Muscle of leg (tissue), 16 donors: ENCODE measurements at places on chromosomes 6 and 20. TPM values are rescaled to one million over a fixed set of nuclear protein-coding genes. Genes with fewer than 3 reads are reported as not detected.

GRCh38 chr6:113031591-113032238 is 684.6 kb downstream of the RFPL4B start:
- DNase-seq, result no peak

Gene PRKN
- polyA plus RNA-seq, result 3.9 TPM

DNA sequence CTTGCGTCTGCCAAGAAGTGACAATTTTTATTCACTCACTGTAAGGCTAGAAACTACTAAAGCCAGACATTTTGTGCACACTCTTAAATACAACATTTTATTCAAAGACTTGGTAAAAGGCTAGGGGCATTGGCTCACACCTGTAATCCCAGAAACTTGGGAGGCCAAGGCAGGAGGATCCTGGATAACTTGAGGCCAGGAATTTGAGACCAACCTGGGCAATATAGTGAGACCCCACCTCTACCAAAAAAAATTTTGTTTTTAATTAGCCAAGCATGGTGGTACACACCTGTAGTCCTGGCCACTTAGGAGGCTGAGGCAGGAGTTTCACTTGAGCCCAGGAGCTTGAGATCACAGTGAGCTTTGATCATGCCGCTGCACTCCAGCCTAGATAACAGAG is 11.3 kb upstream of the SENP6 start:
- DNase-seq, result no peak

Gene SLC24A3
- 14.3 TPM for polyA plus RNA-seq

DNA sequence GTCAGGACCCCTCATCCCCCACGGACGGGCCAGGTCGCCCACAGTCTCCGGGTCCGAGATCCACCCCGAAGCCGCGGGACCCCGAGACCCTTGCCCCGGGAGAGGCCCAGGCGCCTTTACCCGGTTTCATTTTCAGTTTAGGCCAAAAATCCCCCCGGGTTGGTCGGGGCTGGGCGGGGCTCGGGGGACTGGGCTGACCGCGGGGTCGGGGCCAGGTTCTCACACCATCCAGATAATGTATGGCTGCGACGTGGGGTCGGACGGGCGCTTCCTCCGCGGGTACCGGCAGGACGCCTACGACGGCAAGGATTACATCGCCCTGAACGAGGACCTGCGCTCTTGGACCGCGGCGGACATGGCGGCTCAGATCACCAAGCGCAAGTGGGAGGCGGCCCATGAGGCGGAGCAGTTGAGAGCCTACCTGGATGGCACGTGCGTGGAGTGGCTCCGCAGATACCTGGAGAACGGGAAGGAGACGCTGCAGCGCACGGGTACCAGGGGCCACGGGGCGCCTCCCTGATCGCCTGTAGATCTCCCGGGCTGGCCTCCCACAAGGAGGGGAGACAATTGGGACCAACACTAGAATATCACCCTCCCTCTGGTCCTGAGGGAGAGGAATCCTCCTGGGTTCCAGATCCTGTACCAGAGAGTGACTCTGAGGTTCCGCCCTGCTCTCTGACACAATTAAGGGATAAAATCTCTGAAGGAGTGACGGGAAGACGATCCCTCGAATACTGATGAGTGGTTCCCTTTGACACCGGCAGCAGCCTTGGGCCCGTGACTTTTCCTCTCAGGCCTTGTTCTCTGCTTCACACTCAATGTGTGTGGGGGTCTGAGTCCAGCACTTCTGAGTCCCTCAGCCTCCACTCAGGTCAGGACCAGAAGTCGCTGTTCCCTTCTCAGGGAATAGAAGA is 978 bp downstream of the HLA-A start:
- no peak for DNase-seq
